ENCODE measurements at places on chromosomes 1 and 21.

GRCh38 chr1:8523666-8524206 is 205.8 kb downstream of the SLC45A1 start:
- no peak for DNase-seq

DNA sequence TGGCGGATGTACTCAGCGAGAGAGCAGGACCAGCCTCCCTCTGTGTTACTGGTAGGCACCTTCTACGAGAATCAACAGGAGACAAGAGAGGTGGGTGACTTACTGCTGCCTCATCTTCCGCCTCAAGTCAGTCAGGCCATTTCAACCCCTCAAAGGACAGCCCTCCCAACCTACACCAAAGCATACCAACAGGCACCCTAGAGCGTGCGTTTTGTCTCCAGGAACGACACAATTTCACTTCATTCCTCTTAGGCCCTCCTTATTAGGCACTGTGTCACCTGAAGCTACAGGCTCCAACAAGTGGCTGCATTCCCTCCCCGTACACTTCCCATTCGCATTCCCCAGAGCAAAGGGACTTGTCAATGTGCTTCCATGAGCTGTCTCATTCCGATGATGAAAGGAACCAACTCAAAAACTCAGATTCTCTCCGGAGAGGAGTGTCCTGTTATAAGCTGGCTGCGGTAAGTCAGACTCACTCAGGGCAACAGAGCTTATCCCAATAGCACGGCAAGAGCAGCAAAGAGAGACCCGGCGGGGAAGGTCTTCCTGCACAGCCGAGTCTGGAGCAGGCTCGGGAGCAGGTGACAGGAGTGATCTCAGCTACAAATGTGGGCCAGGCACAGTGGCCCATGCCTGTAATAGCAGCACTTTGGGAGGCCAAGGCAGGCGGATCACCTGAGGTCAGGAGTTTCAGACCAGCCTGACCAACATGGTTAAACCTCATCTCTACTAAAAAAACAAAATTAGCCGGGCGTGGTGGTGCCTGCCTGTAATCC is 120.6 kb upstream of the IFFO2 start:
- DNase-seq: no peak

DNA sequence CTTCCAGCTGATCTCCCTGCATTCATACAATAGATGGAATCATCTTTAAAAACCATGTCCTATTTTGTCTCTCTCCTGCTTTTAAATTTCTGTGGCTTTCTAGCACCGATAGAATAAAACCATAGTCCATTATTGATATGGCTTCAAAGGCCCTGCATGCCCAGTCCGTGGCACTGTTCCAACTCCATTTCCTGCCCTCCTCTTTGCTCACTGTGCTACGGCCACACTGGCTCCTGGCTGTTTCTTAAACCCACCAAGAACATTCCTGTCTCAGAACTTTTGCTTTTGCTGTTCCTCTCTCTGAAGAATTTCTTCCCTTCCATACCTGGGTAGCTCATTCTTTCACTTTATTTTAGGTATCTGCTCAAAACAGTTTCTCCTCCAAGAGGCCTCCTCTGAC is 7.2 kb downstream of the SLAMF1 start:
- DNase-seq: no peak

DNA sequence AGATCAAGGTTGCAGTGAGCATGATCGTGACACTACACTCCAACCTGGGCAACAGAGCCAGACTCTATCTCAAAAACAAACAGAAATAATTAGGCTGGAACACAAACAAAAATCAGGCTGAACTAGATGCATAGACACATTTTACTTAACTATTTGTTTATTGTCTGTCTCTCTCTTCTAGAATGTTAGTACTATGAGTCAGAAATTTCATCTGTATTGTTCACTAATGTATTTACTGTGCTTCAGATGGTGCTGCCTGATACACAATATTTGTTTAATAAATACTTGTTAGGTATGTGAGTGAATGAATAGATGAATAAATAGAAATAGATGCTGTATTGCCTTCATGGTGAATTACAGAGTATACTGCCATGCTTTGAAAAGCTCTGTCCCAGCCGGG is 6.0 kb upstream of the LIN28A start:
- DNase-seq: no peak

DNA sequence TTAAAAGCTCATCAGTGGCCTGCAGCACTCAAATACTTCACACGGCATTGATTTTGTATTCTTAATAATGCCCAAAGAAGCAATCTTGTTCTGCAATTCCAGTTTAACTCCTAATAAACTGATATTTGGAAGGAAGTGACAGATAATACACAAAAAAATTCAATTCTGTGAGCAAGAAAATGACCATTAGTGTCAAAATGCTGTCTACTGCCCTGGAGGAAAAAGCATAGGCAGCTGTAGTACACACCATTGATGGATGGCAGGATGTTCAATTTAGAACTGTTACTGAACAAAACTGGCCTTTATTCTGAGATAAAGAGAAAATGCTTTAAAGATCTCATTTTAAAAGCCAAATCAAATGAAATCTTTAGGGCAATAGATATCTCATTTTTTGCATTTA is 251.3 kb upstream of the FMN2 start:
- no peak for DNase-seq

- DNase-seq: no peak
These were observed 329.8 kb upstream of the VAMP3 start for GRCh38 chr1:7441143-7441841.

DNA sequence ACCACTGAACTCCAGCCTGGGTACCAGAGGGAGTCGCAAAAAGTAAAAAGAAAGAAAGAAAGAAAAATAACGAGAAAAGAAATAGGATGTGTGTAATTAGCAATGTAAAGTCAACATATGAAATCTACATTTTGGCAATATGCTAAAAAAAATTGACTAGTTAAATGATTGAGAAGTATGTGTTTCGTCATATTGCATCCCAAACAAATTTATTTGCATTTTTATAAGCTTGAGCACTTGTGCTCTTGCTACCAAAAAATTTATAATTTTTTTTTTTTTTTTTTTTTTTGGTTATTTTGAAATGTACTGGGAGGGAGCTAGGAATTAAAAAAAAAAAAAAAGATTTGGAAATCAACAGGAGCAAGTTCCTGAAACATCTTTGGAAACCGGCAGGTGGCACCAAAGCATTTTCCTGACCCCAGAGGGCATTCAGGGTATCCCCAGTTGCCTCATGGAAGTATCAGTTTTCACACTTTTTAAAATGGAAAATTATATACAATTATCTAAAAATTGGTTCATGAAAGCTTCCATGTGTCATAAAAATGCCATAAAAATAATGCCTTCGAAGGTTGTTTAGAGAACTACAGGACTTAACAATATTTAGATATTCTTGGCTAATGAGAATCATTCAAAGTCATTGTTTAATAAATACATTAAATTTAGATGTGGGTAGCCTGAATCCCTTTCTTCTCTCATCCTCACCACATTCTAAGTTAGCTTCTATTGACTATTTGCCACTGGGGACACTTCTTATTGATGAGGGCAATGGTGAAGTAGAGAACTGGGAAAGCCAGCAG is 4.8 kb upstream of the HEATR1 start:
- peak; percentile 24 for DNase-seq

- no peak for DNase-seq
These were observed 65.1 kb downstream of the GADD45A start for GRCh38 chr1:67749844-67750690.

- DNase-seq: no peak
These were observed at the start of gene TMEM52 for GRCh38 chr1:1918901-1919303. Gene TMEM52 (minus strand): TSS chr1:1919279. CDS start chr1:1919265, 14 bp downstream.

GRCh38 chr1:59506952-59507351 is 210.1 kb downstream of the FGGY start:
- DNase-seq: peak; percentile 34

DNA sequence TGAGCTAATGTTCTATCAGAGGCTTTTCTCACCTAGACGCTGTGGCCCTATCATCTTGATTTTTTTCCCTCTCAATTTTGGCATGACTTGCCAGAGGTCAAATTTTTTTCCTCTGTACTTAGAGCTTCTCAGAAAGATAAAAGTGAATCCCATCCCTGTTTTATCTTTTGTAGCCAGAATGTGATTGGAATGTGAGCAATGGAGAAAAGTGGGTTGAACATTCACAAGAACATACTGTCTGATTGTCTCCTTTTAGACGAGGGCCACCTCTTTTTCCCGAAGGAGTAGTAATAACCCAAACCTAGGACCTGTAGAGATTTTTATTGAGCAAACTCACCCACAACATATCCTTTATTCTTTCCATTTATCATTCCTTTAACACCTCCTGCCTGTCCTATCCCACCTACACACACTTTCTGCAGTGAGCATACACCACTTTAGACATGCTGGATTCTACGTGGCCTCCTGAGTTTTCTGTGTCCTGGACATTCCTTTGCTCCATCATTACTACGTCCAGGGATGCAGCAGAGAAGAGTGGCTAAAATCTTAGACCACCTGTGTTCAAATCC is 15.9 kb downstream of the S100A10 start:
- DNase-seq: no peak

DNA sequence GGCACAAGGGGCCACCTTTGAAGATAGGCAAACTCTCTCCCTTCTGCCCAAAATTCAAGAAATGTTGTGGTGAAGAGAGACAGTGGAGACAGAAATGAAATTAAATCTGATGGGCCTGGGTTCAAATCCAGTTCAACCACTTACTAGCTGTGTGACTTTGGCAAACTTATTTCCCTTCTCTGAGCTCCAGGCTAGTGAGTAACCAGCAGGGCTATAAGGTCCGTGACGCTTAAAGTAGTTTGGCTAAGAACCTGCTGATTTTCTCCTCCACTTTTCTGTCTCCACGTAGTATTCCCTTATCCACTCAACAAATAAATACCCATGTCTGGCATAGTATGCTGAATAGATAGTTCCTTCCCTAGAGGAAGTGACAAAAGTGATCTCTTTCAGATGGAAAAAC is 1.9 kb downstream of the SLC2A1 start:
- no peak for DNase-seq

DNA sequence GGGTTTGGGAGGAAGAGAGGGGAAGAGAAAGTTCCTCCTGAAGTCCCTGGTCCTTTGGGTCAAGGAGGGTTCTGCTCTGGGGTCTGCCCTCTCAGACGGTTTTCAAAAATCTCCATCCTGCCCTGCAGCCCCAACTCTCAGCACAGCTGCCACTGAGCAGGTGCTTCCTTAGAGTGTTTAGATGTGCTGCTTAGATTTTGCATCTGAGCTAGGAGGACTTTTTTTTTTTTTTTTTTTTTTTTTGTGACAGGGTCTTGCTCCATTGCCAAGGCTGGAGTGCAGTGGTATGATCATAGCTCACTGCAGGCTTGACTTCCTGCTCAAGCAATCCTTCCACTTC is 324.9 kb upstream of the POU3F1 start:
- no peak for DNase-seq

DNA sequence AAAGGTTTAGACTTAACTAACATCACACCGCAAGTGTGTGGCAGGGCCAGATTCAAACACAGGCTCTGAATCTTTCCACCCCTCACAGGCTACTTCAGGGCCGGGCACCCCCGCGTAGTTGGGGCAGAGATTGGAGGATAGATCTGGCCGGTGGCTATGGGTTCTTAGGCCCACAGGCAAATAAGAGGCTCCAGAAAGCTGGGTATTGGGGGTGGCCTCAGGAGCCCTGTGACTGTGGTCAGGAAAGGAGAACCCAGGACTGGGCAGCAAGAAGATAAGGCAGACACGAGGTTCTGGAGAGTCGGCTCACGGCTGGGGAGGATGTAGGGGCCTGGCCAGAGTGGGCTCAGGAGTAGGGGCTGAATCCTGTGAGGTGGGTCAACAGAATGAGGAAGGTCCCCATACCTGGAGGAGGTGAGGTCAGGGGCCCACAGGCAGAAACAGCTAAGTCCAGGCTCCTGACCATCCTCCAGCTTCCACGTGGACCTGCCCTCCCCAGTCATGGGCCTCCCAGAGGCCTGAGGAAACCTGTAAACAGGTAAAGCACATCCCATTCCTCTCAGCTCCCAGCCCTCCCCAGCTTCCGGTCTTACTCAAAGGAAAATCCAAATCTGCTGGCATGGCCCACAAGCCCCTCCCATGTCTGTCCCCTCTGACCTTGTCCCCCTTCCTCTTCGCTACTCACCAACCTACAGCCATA is 306.2 kb downstream of the MATN1 start:
- peak; percentile 12 for DNase-seq

DNA sequence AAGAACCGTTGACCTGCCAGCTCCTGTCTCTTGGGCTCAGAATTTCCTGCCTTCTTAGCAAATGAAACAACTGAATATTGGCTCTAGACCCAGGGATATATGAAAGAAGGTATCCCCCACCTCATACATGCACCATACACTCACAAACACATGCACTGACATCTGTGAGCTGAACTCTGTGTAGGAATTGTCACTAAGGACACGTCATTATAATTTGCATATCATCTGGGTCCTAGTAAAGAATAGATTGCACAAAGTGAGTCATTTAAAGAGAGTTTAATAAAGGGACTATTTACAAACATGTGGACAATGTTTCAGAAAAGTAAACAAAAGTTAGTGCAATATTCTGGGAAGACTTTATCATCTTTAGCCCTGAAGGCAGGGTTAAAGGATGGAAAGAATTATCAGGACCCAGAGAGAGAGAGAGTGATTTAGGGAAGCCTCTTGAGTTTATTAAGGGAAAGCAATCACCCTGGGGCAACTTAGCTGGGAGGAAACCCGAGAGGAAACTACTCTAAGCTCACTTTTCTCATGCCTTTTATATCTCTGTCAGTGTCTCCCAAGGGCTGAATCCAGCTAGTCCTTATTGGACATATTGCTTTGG is 74.1 kb upstream of the PLA2G4A start:
- no peak for DNase-seq

- peak; percentile 70 for DNase-seq
These were observed 1.9 kb downstream of the EEIG2 start for GRCh38 chr1:108561689-108562326.

DNA sequence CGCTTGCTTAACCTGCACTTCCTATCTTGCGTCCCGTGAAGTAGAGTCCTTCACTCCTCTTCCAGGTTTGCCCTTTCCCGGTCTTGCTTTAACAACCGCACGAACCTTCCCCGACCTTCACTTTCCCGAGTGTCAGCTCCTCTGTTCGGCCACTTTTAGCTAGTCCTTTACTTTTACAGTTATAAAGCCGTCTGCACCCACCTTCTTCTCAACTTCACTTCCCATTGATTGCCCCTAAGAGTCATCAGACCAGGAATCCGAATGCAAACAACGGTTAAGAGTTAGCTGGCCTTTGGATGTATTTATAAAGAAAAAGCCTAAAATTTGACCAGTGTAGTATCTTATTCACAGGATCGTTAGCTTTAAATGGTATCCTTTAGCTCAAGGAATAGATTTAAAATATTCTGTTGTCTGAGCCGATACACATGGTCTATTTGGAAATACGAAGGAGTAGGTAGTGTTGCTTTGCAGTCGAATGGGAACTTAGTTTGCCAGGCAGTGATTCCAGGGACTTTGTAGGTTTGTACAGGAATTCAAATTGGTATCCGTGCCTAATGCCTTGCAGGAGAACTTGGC is 1.4 kb downstream of the PPP2R5A start:
- DNase-seq: no peak

DNA sequence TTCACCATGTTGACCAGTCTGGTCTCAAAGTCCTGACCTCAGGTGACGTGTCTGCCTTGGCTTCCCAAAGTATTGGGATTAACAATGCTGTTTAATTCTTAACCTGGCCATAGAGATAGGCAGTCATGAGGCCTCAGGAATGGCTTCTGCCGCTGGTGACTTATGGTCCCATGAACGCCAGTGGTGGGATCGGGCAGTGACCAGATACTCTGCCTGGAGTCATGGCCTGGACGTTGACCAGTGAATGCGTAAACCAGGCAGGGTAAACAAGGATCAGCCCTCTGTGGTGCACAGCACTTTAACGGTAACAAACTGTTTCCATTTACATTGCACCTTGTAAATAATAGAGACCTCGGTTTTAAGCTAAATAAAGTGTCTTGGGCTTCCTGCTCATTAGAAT is 23.0 kb downstream of the MTARC1 start:
- no peak for DNase-seq

Measured in GM13976 (cell line).